ENCODE measurements at places on chromosomes 11 and 22.
A peak's percentile ranks its signal among the peaks of the same experiment; 100 is the strongest.

- DNase-seq, result peak; percentile 63
Measured at GRCh38 chr11:8810540-8811301, 100.3 kb upstream of the AKIP1 start.

GRCh38 chr11:128300785-128301184 lies 286.6 kb downstream of the ETS1 start:
- DNase-seq, result no peak

- no peak for DNase-seq
Measured at GRCh38 chr11:3946455-3947017, 91.1 kb downstream of the STIM1 start.

DNA sequence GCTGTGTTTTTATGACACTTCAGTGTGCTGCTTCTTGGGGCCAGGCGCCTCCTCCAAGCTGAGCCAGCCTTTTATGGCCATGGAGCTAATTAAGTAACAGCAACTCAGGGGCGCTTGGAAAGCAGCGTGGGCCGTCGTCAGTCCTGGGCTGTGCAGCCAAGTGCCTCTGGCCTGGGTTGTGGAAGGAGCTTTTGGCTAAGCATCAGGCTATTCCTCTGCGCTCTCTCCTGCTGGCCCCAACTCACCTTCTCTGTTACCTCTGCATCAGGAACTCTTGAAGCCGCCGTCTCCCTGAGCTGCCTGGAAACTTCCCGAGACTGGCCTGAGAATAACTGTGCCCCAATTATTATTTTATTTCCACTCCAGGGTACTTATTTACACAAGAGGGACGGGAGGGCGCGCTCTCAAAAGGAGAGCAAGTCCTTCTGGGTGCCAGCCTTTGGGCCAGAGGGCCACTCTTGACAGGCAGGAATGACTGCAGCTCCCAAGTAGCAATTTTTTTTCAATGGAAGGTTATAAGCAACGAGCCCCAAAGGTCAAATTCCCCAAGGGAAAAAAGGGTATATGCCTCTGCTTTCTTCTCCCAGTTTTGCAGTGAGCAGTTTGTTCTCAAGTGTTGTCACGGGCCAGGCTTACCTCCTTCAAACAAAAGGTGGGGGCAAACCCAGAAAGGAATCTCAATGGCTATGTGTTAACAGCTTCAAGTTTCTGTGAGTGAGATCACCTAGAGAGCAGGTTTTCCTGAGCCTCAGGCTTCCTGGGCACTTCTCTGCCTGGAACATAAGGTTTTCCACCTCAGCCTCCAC lies 38.5 kb upstream of the NAV2 start:
- DNase-seq, result peak; percentile 95

DNA sequence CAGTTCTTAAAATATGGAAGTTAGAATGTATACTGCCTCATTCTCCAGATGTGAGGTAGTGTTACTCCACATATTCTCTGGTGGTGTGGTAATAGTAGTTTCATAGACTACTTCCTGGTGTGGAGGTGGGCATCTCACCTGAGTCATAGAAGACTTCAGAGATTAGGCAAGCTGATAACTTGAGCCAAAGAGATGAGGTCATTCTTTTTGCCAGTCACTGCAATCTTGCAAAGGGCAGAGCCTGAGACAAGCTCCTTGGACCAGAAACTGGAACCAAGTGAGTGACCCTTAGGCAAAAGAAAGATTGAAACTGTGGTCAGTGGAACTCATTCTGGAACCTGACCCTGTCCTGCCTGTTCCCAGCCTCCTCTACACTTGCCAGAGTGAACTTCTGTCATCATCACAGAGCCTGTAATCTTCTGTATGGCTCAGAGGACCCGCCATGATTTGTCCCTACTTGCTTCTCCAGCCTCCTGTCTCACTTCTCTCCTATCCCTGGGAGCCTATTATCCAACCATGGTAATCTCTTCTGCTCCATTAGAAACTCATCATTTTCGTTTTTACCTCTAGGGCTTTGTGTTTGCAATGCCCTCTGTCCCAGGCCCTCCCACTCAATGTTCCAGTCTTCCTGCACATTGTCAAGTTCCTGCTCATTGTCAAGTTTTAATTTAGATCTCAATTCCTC lies 10.6 kb upstream of the CCDC83 start:
- no peak for DNase-seq

- DNase-seq, result no peak
Measured at GRCh38 chr11:115848080-115848479, 343.9 kb upstream of the CADM1 start.

GRCh38 chr11:110958216-110958615 lies 246.0 kb upstream of the ARHGAP20 start:
- DNase-seq, result no peak
